ENCODE measurements at places on chromosomes 16 and 17.

GRCh38 chr17:8137645-8138373, 13.9 kb upstream of the HES7 start:
- no peak for DNase-seq

GRCh38 chr17:57833179-57833939, 16.5 kb downstream of the MRPS23 start:
- peak; percentile 46 for DNase-seq

DNA sequence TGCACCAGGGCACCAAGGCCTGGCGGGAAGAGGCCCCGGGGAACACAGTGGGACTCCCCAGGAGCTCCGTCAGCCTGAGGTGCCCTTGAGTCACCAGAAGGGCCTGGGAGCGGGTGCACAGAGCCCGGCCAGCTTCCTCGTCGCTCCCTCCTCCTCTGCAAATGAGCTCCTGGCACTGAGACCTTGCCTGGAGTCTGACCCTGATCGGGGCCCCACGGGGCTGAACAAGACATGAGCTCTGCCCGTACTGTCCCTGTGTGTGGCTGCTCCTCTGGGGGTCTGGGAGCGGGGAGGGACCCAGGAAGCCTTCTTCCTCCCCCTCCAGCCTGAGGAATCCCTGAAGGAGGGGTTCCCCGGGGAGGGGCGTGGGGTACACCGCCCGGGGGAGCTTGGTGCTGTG, 36.4 kb upstream of the SSTR5 start:
- no peak for DNase-seq

DNA sequence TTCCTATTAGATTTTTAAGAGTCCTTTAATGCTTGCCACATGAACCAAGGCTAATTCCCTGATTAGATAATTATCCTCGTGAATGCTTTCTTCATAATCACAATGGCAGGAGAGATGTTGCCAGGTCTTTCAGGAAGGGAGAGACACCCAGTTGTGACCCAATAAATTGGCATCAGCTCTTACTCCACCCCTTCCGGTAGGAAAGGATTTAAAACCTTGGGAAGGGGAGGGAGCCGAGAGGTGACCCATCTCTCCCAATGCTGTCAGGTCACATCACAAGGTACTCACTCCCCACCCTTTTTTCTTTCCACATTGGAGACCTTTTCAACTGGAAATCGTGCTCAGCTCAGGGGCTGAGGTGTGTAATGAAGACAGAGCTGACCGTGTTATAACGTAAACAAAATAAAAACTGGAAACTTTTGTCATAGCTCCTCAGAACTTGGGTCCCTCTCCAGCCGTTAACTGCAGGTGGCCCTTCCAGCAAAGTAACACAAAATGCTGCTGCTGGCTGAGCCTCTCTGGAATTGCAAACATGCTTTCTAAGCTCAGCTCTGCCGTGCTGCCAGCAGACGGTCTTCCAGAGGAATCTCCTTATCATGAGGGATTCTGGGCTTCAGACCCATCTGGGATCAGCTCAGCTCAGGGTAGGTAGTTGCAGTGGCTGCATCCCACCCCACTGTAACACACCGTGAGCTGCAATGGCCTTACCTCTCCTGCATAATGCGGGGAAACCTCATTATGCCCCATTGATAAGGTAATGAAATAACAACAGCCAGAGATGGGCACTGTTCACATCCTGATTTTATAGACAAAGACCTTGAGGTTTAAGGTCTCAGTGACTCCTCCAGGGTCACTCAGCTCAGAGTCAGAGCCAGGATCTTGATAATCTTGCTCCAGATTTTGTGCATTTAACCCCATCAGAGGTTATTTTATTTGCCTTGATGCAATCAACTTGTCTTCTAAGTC, 15.6 kb downstream of the TMEM100 start:
- DNase-seq, result no peak

DNA sequence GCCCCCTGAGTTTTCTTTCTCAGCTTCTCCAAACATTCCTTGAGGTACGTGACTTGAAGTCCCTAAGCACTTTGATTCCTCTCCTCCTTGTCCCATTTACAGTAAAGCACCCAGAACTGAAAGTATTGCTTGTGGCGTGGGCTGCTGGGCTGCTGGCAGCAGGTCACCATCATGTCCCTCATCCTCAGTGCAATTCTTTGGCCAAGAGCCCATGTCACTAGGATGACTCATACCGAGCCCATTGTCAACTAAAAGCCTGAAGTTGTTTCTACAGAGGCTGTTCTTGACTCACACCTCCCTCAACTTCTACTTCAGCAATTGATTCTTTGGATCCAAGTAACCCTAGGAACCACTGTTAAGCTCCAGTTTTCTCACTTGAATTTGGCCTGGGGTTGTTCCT, 54.3 kb downstream of the KPNA2 start:
- DNase-seq, result peak; percentile 66

- DNase-seq, result peak; percentile 63
These were observed 236.6 kb upstream of the NLRP1 start for GRCh38 chr17:5820721-5821456.

DNA sequence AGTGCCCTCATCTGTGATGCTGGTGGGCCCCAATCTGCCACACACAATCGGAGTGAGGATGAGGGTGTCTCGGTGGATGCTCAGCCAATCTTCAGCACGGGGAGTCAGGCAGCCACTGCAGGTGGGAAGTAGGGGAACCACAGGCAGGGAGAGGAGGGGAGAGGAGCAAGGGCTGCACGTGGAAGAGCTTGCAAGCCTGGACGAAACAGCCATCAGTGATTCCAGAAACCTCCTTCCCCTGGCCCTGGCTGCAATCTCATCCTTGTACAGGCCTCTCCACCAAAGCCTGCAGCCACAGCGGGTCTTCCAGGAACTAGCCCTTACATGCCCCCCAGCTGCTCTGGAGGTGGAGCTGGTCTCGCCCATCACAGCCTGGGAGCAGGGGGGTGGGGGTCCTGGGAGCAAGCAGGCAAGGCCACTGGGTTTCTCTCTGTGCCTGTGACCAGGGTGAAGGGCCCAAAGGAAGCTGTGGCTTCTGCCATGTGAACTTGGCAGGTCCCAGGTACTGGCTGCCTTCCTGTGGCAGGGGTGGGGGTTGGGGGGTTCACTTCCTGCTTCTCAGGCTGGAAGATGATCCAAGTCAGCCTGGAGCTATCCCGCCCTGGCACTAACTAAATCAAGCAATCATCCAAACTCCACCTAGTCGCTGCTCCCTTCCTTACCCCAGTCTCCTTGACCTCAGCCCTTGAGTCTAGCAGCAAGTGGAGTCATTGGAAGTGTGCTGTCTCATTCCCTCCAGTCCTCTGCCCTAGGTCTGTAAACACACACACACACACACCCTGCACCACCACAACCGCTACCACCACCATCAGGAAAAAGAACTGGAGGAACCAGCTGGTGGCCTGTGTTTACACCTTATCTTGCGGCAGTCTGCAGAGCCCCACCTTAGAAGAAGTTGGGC, 29.4 kb upstream of the MLKL start:
- DNase-seq, result no peak

GRCh38 chr17:4008082-4008435, 43.8 kb upstream of the ATP2A3 start:
- DNase-seq, result no peak

DNA sequence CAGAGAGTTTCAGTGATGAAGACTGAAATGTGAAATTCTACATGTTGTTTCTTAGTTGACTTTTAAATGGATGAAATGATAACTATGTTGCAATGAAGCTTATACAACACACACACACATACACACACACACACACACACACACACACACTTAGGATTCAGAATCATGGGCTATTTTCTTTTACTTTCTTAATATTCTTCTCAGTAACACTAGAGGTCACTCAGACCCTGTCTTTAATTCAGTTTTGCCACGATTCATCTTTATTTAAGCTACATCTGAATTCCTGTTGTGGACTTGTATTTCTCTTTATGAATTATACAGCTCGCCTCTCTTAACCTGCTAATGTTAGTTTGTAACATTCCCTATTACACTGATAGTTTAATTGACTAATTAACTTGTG, 109.6 kb upstream of the GOT2 start:
- DNase-seq, result peak; percentile 4
